ENCODE measurements at places on chromosomes 6 and 20. TPM values are rescaled to one million over a fixed set of nuclear protein-coding genes. Genes with fewer than 3 reads are reported as not detected.

SRMS gene
- not detected for polyA plus RNA-seq

ARFGEF3 gene
- polyA plus RNA-seq = 0.27 TPM

- DNase-seq = peak; percentile 51
Observed at GRCh38 chr20:19976595-19977372, 40.4 kb upstream of the NAA20 start.

- no peak for DNase-seq
Observed at GRCh38 chr20:61297986-61298385, 45.9 kb downstream of the CDH4 start.

DNA sequence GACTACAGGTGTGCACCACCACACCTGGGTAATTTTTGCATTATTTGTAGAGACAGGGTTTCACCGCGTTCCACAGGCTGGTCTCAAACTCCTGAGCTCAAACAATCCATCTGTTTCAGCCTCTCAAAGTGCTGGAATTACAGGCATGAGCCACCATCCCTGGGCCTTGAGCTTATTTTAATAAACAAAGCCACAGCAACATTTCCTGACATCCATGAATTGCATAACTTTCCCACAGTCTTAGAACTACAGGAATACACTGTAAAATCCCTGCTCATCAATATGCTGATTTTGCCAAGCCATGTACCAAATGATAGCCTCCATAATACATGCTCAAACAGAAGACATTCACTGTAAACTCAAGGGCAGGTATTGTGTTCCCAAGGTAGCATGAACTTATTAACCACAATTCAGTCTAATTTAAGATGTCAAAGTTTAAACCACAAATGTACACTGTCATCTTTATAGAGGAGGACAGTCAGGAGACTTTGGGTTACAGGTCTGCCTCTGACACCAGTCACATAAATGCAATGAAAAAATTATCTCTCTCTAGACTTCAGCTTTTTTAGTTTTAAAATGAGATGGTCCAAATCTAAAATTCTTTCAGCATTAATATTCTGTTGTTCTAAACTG lies 40.0 kb downstream of the NUDT3 start:
- DNase-seq = no peak

- no peak for DNase-seq
Observed at GRCh38 chr20:50471231-50471630, 39.0 kb upstream of the PTPN1 start.

- no peak for DNase-seq
Observed at GRCh38 chr6:116145803-116146675, 20.1 kb upstream of the COL10A1 start.

- DNase-seq = no peak
Observed at GRCh38 chr6:170360476-170360875, 53.9 kb downstream of the FAM120B start.

Measured in BJ (cell line).